ENCODE measurements at places on chromosomes 16 and 17.

DNA sequence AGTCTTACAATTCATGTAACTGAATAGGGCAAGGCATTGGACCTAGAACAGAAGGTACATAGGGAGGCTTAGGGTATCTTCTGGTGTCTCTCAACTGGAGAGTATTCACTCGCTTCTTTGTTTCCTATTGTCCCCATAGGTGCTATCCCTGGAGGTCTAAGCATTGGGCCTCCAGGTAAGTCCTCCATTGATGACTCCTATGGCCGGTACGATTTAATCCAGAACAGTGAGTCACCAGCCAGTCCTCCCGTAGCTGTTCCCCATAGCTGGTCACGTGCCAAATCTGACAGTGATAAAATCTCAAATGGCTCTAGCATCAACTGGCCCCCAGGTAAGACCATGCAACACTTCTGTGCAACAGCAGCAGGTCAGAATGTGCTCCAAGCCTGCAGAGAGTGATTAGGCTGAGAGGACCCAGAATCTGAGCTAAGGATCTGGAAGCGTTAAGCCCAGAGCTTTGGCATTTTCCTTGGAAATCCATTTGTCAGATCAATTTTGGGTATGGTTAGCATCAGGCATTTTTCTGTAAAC is 35.7 kb downstream of the TMC6 start:
- DNase-seq = no peak

DNA sequence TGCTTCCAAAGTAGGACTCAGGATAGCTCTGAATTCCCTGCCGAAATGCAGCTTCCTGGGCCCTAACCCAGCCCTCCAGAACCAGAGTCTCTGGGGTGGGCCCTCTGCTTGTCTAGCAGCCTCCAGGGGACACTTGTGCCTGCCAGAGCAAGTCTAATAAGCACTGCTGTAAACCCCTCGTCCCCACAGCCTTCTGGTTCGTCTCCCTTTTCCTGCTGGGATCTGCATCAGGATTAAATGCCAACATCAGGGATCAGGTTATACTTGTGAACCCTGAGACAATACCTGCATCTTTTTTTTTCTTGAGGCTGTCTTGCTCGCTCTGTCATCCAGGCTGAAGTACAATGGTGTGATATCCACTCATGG is 282.0 kb downstream of the SEC14L1 start:
- no peak for DNase-seq

DNA sequence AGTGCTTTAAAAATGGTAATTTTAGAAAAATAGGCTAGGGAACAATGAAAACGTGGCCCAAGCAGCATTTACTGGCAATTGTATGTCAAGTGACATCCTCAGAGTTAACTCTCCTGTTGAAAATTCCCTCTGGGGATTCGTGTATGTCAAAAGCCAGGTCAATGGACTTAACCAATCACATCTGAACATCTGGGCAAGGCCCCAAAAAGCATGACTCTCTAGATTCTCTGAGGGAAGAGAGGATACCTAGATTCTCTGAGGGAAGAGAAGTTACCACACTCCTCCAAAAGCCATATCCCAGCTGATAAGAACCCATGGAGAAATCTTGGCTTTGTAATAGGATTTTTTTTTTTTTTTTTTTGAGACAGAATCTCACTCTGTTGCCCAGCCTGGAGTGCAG is 23.5 kb downstream of the NFE2L1 start:
- no peak for DNase-seq

DNA sequence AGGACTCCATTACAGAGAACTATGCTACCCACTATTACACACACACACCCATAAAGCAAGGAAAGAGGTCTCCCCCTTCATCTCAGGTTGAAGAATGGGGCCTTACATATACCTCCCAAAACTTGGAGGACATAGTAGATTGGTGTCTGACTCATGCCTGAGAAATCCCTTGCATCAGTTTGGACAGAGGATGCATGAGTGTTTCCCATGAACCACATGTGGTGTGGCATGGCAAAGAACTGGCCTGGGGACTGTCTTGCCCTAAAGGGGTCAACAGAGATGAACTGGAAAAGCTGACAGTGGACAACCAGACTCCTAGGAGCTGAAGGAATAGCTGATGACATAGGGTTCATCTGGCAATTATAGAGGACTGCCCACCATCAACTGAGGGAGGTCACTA is 54.0 kb downstream of the DYNLRB2 start:
- DNase-seq = no peak

- no peak for DNase-seq
Observed at GRCh38 chr16:64983963-64984362, 137.9 kb downstream of the CDH11 start.

Measured in stimulated activated naive CD4-positive, alpha-beta T cell treated with Interleukin-2 at 50 U/mL for 16 hours (primary cell).